ENCODE measurements at places on chromosomes 6 and 20. TPM values are rescaled to one million over a fixed set of nuclear protein-coding genes. Genes with fewer than 3 reads are reported as not detected.

Gene ADGRF4
- not detected for total RNA-seq

- no peak for DNase-seq
Measured at GRCh38 chr6:40962241-40962640, 76.8 kb downstream of the UNC5CL start.

Gene PTGIS
- total RNA-seq, result 7.8 TPM

Gene ADTRP
- 3.2 TPM for total RNA-seq

DNA sequence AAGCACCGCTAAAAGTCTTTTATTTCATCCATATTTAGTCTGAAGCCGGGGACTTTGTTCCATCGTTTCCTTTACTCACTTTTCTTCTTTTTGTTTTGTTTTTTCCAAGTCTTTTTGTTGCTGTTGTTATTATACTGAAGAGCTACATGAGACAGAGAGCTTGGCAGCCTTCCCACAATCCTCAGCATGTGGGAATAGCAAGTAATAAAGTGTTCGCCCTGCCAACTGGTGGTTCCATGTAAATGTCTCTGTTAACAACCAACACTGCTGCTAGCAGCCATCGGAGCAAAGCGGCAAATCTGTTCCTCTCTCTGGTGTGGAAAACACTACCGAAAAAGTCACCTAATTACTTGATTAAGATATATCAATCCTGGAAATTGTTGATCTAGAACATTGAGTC, 437.8 kb upstream of the ID4 start:
- no peak for DNase-seq

Gene PSMF1
- total RNA-seq, result 169 TPM

Gene TSBP1
- not detected for total RNA-seq

DNA sequence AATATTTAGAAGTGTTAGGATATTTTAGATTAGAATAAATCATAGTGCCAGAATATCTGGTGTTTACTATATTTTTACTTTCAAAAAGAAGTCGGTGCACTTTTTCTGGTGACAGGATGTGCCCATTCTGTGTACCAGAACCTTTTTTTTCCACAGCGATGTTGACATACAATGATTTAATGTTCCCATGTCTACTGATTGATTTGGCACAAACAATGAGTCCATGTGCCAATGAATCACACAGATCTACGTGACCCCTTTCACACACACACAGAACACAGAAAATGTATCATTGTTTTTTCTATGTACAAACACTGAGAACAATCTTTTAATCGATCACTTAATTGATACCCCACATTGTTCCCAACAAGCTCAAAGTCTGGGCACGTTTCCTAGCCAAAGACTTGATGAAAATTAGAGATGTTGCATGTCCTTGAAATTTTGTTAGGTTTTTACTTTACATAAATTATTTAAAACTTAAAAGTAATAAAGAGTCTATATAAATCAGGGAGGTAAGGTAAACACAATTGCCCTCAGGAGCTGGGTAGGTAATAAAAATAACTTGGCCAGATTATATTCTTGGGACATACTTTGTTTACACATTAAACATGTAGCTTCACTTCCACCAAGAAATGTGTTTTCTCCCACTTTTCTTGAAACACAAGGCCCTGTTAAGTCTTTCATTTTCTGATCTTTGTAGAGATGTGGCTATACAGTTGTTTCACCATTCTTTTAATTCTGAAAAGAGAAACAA, 36.4 kb upstream of the SOX4 start:
- no peak for DNase-seq

Gene SOBP
- total RNA-seq, result 1.0 TPM

Gene C20orf141
- total RNA-seq, result not detected

Gene RNF114
- 67.1 TPM for total RNA-seq

- no peak for DNase-seq
Measured at GRCh38 chr6:161395716-161396231, 121.9 kb upstream of the AGPAT4 start.

DNA sequence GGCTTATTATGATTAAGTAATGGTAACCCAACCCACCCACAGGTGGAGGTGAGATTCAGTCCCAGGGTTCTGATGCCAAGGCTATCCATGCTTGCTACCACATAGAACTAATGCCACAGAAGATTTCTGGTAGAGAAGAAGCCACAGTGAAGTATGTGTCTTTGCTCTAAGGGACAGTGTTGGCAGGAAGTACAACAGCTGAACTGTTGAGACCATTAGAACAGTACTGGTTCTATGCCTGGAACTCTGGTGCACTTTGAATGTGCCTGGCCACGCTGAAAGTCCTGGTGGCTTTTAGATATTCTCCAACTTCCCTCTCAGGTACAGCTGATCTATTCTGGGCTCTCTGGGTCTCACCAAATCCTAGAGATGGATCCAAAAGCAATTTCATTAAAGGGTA, 7.8 kb downstream of the STX7 start:
- no peak for DNase-seq

Gene TASP1
- 11.8 TPM for total RNA-seq

- DNase-seq, result no peak
Measured at GRCh38 chr6:165664559-165665383, 1.7 kb upstream of the PDE10A start.

GRCh38 chr20:45779011-45779915, 12.4 kb downstream of the WFDC3 start:
- no peak for DNase-seq

- DNase-seq, result no peak
Measured at GRCh38 chr20:49352751-49353150, 74.9 kb upstream of the ZNFX1 start.
